ENCODE measurements at places on chromosomes 16 and 17. TPM values are rescaled to one million over a fixed set of nuclear protein-coding genes. Genes with fewer than 3 reads are reported as not detected.

PARD6A gene
- 4.4 TPM for total RNA-seq

CCDC47 gene
- 124 TPM for total RNA-seq

SDF2 gene
- 51.1 TPM for total RNA-seq

MT3 gene
- 1.8 TPM for total RNA-seq

ARHGAP44 gene
- total RNA-seq: 71.1 TPM

TBCD gene
- total RNA-seq: 54.1 TPM

SLC35B1 gene
- total RNA-seq: 43.1 TPM

CCL5 gene
- total RNA-seq: 4.4 TPM

MAPT gene
- total RNA-seq: 2.5 TPM

ZNF747 gene
- total RNA-seq: 9.8 TPM
